Caki2 (cell line): ENCODE measurements at places on chromosomes 13 and 19. TPM values are rescaled to one million over a fixed set of nuclear protein-coding genes. Genes with fewer than 3 reads are reported as not detected.

GRCh38 chr13:111278743-111279652 lies 41.4 kb upstream of the TEX29 start:
- no peak for DNase-seq

DNA sequence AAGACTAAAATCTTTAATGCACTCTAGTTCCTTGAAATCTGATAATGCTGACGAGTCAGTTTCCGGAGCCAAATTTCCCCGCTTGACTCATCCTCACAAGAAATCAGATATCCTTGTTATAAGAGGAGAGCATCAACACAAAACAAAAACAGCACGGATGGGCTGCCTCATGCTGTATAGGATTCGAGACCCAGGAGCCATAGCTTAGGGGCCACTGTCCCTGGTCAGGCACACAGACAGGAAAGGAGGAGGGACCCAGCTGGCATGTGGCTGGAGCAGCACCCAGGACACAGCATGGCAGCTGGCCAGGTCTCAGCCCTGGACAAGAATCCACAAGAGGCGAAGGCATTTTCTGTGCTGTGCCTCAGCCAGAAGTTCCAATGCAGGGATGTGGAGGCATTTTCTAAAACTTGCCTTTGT lies 110.2 kb upstream of the SPATA13 start:
- DNase-seq: no peak

The FAM83E gene
- total RNA-seq: not detected in 2 replicates

DNA sequence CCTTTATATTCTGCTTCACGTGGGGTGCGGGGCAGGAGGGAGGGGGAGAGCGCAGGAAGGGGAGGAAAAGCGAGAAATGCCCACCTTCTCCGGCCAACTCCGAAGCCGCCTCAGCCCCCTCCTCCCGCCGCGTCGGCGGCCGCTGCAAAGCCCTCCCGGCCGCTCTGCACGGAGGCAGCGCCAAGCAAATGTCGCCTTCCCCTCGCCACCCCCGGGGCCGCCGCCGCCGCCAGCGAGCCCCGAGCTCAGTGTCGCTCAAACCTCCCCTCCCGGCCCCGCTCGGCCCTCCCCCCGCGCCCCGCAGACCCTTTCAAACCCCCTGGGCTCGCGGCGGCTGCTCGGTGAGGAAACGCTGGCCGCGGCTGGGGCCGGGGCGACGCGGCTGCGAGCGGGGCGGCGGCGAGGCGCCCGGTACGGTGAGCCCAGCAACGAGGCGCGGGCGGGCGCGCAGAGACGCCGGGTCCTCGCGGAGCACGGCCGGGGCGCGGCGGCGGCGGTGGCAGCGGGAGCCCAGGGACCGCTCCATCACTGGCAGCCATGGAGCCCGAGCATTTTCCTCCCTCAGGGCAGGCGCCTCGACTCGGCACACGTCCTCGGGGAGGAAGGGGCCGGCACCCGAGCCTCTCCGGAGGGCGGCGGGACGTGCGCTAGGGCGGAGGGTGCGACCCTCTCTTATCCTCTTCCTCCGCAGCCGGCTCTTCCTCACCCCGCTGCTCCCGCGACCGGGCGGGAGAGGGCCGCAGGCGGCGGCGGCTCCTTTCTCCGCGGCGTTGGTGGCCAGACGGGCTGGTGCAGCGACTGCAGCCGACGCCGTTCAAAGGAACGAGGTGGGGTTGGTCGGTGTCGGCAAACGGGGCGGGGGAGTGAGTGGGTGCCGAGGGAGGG lies 463 bp upstream of the TSC22D1 start:
- DNase-seq: no peak

DNA sequence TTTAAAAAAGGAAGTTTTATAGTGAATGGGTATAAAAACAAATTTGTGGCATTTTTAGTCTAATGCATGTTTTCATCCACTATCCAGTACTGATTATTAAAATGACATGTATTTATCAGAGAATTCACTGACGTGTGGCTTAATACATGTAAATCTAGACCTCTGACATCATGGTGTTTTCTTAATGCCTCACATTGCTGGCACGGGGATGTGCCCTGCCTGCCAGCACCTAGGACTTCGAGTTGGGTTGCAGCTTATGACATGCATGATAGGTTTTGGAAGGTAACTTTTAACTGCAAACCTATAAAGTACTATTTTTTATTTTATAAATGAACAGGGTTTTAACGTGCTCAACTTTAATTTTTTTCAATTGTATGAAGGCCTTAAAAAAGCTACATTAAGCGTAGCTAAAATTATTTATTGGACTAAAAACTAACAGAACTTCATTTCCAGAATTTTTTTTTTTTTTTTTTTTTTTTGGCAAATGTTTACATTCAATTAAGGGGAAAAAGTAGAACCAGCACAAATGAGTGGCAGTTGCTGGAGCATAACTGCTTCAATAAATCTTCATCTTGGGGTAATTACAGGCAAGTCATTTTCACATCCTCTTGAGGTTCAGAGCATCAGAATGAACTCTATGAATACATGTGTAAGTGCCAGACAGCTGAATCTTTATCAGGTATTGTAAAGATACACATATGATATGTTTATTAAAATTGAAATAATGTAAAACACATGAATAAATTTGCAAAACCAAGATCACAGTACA lies 16.3 kb downstream of the METTL21C start:
- peak; percentile 53 for DNase-seq

DNA sequence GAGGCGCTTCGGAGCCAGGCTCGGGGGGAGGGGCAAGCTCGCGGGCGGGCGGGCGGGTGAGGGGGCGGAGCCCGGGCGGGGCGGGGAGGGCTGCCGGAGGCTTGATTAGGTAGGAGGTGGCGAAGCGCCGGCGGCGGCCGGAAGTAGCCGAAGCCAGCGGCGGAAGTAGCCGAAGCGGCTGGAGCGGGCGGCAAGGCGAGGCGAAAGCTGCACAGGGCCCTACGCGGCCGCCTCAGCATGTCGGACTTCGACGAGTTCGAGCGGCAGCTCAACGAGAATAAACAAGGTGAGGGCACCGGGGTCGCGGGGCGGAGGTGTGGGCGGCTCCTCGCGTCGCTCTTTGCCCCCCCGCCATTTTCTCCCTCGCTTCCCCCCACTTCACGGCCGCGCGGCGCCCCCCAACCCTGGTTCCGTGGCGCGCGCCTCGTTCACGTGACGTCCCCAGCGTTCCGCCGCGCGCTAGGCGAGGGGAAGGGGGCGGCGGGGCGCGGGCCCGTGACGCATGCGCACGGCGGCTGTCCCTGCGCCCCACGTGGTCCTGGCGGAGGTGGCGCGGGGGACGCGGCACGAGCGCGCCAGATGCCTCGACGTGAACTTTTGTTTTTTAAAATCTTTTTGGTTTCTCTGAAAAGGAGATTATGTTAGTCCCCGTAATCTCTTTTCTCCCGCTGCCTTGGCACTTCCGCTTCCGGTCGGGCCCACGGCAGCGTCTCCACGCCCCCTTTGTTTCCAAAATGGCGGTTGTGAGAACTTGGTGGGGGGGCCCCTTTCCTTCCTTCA lies at the start of gene U2AF2:
Gene U2AF2 (plus strand): TSS at position 168 of the 780 bp plus-strand sequence. CDS start 70 bp downstream, at position 238.
- DNase-seq: peak; percentile 87

The SYCN gene
- not detected in 2 replicates for total RNA-seq

DNA sequence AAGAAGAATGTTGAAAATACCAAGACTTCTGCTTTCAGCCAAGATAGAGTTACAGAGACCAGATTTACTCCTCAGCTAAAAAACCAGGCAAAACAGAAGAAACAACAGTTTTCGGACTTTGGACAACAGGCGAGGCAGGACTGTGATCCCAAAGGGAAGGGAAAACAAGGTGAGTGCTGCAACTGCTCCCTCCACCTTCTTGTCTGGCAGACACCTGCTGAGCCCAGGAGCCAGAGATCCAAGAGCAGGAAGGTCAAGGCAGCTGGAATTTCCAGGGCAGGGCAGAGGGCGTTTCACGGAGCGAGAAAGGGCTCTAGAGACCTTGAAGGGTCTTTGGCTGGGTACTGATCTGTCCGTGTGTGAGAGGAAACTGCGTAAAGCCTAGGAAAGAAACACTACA lies 32.9 kb upstream of the SLC7A9 start:
- no peak for DNase-seq

DNA sequence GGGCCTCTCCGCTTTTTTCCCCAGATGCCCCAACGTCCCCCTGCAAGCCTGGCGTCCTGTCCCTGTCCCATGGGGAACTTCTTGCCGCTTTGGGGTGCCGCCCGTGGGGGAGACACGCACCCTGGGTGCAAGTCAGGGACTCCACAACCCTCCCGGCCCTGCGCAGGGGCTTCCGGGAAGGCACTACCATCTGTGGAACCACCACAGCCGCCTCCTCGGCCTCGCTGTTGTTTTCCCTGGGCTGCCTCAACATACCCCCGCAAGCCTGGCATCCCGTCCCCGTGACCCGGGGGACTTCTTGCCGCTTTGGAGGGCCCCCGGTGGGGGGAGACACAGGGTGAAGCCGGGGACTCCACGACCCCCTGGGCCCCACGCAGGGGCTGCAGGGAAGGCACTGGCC lies 238.4 kb downstream of the TUBA3C start:
- DNase-seq: no peak

GRCh38 chr13:33015791-33016323 lies 366 bp upstream of the KL start:
- DNase-seq: no peak
